ENCODE measurements at places on chromosomes 4 and X. TPM values are rescaled to one million over a fixed set of nuclear protein-coding genes. Genes with fewer than 3 reads are reported as not detected.

The YIPF6 gene
- total RNA-seq = 30.6 TPM

The TAF7L gene
- total RNA-seq = not detected

DNA sequence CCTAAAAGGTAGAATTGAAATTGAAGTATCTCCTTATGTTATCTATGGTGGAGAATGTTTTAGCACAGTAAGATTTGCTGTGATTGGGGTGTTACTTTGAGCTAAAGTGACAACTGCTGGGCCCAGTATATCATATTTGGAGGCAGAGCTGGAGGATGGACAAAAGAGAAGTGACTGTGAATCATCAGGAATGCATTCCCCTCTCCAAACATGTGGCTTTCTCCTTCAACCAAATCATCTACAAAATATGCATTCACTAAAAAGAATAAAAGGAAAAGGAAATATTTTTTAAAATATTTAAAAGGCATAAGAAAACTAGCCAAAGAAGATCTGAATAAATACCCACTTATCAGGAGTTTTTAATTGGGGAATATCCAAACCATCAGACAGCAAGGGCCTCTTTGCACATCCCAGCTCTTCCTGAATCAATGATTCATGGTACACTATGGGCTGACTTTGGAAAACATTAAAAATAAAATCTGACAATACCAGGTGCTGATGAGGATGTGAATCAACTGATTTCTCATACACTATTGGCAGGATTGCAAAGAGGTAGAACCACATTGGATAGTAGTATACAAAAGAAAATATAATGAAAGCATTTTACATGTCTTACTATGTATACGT, 671.7 kb upstream of the NR3C2 start:
- peak; percentile 14 for DNase-seq

- peak; percentile 9 for DNase-seq
Observed at GRCh38 chrX:118420462-118420861, 74.6 kb downstream of the WDR44 start.

GRCh38 chr4:182823576-182823975, 93.6 kb downstream of the DCTD start:
- DNase-seq = no peak

The IL13RA1 gene
- 29.4 TPM for total RNA-seq

The ERVMER34-1 gene
- total RNA-seq = 0.39 TPM

DNA sequence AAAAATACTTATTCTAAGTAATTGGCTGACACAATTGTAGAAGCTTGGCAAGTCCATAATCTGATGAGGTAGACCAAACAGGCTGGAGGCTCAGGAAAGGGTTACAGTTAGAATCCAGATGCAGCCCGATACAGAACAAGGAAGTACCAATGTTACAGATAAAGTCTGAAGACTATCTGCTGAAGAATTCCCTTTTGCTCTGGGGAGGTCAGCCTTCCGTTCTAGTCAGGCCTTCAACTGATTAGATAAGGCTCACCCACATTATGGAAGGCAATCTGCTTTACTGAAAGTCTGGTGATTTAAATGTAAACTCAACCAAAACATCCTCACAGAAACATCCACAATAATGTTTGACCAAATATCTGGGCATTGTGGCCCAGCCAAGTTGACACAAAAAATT, 7.4 kb upstream of the DYNLT3 start:
- no peak for DNase-seq

The GPM6B gene
- 1.8 TPM for total RNA-seq

GRCh38 chrX:139178980-139179379, 351.6 kb upstream of the F9 start:
- DNase-seq = no peak

DNA sequence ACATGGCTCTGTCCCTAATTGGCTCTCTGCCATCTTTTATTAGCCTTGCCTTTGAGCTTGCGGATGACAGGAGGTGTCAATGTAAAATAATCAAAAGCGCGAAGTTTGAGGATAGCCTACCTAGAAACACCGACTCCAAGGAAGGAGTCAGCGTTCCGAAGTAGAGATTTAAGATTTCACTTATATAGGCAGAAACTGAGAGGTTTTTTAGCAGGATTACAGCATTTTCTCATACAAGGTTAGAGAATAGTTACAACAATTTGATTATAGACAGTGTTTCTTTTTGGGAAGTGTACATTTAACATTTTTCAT, 499 bp upstream of the NFXL1 start:
- no peak for DNase-seq

The POLN gene
- total RNA-seq = 0.59 TPM

GRCh38 chr4:65383589-65384305, 286.5 kb downstream of the EPHA5 start:
- DNase-seq = peak; percentile 1

DNA sequence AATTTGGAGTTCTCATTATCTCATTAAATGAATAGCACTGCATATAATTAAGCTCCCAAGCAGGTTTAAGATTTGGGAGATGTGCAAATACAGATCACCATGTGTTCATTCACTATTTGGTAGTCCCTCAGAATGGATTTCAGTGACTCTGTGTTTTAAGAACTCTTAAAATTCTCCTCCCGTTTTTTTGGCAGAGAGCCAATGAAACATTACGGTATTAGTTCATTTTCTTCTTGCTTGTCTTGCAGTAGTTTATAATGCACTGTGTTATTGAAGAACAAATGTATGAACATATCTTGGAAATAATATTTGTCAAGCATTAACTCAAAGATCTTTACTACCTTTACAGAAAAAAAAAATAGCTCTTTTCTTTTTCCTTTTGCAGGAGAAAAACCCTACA, 32.7 kb downstream of the KLF3 start:
- no peak for DNase-seq

Data from RPMI7951 (cell line).